GM12891 (cell line): ENCODE measurements at places on chromosomes 3 and 15.
A peak's percentile ranks its signal among the peaks of the same experiment; 100 is the strongest.

- DNase-seq, result no peak
Measured at GRCh38 chr15:67146234-67146633, 80.8 kb downstream of the SMAD3 start.

- no peak for DNase-seq
Measured at GRCh38 chr3:73787620-73788019, 162.9 kb upstream of the PDZRN3 start.

DNA sequence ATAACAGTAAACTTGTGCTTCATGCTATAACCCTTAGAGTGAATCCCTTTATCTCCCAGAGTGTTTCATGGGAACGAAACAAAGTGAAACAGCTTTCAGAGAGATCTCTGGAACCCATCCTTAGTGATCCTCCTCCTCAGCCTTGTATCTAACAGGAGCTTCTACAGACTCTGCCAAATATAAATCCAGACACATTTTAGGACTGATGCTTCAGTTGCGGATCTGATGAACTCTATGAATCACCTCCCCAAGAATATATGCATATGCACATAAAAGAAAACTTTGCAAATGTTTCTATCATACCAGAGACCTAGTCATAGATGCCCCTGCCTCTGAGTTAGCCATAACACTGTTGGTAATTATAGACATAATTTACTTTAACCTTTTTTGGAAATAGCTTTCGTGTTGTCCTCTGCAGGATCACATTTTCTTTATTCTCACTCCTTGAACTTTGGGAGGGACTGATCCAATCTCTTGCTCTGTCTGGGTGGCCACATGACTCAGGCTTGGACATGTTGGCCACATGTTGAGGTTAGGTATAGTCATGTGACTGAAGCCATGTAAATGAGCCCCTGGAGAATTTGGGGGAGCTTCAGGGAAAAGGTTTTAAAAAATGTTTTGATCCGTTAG lies 306.4 kb upstream of the CNTN3 start:
- DNase-seq, result no peak

- DNase-seq, result no peak
Measured at GRCh38 chr3:9108876-9109567, 140.4 kb downstream of the SRGAP3 start.

DNA sequence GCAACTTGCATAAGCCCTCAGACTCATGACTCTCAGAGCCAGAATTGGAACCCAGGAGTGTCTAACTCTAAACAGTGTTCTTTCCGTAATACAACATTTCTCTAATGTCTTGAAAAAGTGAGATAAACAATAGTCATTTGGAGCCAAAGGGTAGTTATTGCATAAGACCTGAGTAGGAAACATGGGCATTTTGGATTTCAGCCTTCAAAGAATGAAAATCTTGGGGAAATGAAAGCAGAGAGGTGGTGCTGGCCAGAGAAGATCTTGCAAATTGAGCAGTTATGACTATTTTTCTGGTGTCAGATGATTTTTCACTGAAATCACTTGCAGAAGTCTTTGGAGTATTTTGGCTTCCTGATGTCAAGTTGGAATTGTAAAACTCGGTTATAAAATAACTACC lies 379.4 kb downstream of the DIPK2A start:
- no peak for DNase-seq

GRCh38 chr15:87871731-87872320 lies 384.7 kb downstream of the NTRK3 start:
- no peak for DNase-seq

GRCh38 chr3:54307566-54308180 lies 185.3 kb downstream of the CACNA2D3 start:
- no peak for DNase-seq

- DNase-seq, result no peak
Measured at GRCh38 chr15:49023354-49023753, 22.9 kb downstream of the SECISBP2L start.

- DNase-seq, result no peak
Measured at GRCh38 chr3:66449411-66449974, 51.3 kb downstream of the LRIG1 start.

DNA sequence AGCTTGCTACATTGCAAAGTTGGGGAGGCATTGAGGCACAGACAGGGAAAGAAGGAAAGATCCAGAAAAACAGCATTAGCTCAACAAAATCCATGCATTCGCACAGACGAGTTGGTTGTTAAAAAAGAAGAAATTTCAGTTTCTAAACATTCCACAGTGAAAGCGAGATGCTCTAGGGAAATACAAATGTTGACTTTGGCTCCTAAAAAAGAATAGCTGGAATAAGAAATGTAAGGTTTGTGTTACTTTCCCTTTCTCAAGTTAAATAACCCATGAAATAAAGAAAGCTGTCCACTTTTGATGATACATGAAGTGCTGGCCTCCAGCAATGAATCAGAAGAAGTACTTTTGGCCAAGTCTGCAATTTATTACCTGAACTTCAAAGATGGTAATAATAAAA lies 465.1 kb downstream of the ERC2 start:
- no peak for DNase-seq

DNA sequence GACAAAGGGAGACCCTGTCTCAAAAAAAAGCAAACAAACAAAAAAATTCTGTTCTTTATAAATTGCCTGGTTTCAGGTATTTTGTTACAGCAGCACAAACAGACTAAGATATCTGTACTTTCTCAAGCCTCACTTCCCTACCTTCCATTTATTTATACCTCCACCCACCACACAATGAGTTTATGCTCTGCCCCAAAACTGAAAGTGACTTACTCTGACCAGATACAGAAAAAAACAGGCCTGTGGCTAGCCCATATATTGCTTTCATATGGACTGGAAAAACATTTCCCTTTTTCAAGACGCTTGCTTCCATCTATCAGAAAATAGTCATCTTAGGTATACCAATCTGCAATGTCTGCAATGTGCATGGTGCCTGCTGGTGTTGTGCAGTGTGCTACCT lies 8.7 kb upstream of the GPD1L start:
- no peak for DNase-seq

DNA sequence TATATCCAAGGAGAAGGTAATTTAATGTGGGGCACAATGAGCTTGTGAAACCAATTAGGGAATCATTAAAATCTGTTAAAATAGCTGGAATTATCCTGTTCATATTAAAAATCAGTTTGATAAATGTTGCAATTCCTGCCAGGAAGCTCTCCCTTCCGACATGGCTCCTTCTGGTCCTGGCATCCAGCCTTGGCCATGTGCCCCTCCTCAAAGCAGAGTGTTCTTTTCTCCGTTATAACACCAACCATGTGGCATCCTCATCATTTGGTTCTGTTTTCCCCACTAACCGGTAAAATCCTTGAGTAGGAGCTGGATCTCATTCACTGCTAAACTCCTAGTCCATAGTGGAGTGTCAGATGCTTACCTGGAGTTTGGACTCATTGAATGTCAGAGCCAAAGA lies 127.2 kb downstream of the ARNT2 start:
- no peak for DNase-seq

GRCh38 chr3:188687389-188687788 lies 484.4 kb upstream of the TPRG1 start:
- no peak for DNase-seq

DNA sequence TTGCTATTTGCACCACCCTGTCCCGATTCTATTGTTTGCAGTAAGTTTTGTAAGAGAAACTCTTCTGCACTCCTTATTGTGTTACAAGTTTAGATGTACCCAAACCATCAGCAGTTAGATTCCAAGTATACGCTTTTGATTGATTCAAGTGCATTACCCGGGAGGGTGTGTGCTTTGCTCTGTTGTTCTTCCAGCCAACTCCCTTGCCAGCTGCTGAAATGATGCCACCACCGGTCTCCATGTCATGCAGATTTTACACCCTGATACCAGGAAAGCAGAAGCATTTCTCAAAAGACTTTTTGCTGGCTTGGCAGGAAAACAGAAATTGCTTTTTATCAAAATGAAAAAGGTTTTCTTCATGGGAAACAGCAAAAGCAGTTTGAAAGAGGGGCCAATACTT lies 1006.6 kb upstream of the CFAP20DC start:
- no peak for DNase-seq

DNA sequence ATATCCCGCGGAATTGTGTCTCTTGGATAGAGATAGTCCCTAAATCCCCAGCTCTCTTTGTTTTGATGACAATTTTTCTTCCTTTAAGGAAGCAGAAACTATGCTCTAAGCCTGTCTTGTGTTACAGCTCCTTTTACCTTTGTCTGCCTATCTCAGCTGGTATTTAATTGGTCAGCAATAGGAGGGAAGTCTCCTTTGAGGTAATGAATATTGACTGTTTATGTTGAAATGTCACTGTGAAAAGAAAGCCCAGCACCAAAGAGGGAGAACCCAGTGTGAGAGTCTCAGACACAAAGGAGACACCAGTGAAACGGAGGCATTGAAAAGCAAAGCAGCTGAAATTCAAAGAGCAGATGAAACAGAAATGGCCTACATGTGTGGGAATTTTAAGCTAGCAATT lies 372.6 kb downstream of the NR2F2 start:
- no peak for DNase-seq

- no peak for DNase-seq
Measured at GRCh38 chr3:36893137-36893557, 51.7 kb downstream of the TRANK1 start.

DNA sequence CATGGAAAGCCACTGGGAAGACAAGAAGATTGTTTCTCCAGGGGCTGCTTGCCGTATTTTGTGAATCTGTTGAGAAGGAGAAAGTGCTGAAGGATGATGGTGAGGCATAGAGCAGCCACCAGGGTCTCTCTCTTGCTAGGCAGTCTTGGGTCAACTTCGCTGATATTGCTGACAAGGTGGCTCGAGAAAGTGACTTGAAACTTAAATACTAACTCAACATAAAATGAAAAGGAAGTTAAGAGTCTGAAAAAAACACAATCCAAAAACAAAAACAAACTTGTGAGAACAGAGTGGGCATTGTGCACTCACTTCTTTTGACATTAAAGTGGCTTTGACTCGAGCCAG lies 90.1 kb downstream of the CHST2 start:
- DNase-seq, result no peak

- DNase-seq, result no peak
Measured at GRCh38 chr3:34725774-34726173, 913.6 kb upstream of the ARPP21 start.

- no peak for DNase-seq
Measured at GRCh38 chr3:115068799-115069198, 78.3 kb downstream of the ZBTB20 start.

GRCh38 chr3:125014570-125015179 lies 41.1 kb downstream of the HEG1 start:
- DNase-seq, result no peak

DNA sequence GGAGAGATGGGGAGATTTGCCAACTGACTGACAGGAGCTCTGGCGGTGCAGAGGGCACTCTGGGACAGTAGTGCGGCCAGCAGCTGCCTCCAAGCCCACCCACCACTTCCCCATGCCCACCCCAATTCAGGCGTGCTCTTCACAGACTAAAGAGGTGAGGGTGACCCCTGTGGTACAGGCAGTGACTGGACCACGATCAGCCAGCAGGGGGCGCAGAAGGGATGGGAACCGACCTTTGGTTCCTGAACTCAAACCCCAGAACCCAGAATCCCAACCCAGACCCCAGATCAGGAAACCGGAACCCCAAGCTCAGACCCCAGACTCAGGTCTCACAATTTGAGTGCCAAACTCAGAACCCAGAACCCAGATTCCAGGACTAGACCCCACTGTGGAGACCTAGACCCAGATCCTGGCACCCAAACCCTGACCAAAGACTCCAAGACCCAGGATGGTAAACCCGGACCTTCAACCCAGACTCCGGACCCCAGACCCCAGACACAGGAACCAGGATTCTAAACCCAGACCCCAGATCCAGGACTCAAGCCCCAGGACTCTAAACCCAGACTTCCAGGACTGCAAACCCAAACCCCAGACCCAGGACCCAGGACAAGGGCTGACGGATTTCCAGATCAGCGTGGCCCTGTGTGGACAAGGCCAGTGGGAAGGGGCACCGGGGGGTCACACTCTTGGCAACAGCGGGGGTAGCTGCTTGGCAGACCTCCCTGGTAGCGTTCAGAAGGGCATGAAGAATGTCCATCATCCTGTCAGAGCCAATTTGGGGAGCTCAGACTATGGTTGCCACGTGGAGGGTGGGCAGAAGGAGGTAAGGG lies 3.7 kb upstream of the MYL3 start:
- peak; percentile 78 for DNase-seq

- DNase-seq, result peak; percentile 16
Measured at GRCh38 chr15:73265536-73266153, 103.1 kb downstream of the HCN4 start.

DNA sequence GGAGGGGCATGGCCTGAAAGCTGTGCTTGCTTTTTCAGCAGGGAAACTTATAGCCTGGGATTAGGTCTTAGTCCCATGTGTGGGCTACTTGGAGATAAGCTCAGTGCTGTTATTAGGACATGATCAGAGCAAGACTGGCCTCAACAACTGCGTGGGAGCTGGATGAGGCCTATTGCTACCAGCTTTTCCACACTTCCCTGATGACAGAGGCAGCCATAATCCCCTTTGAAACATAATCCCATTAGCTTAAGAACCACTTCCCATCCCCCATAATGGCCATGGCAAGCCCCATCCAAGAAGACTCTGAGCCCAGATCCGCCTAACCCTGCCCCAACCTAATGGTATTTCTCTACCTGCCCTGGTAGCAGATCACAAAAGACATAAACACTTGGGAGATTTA lies 26.6 kb upstream of the GK5 start:
- DNase-seq, result no peak

GRCh38 chr3:46997453-46998091 lies 18.1 kb downstream of the NBEAL2 start:
- DNase-seq, result no peak

DNA sequence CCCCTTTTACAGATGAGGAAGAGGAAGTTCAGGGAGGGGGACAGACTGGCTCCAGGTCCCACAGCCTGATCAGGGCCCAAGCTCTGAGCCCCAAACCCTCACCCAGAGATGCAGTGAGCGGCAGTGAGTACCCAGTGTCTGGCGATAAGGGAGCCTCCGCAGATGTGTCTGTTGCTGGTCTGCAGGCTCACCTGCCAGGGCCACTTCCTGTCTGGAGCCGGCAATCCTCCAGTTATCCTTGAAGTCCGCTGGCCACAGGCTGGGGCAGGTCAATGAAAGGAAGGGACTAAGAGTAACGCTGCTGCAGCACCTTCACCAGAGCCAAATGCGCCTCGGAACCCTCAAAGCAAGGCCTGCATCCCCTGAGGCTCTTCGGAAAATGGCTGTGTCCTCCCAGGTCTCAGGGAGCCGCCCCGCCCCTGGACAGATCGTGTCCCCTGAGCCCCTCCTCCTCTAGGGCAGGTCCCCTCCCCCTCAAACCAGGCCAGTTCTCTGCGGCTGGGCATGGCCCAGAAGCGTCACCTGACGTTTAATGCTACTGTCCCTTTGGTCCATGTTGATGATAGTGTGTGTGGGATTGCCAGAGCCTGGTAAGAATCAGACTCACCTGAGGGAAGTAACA lies 51.5 kb downstream of the MYL3 start:
- no peak for DNase-seq
